ENCODE measurements at places on chromosomes 13 and 19.

DNA sequence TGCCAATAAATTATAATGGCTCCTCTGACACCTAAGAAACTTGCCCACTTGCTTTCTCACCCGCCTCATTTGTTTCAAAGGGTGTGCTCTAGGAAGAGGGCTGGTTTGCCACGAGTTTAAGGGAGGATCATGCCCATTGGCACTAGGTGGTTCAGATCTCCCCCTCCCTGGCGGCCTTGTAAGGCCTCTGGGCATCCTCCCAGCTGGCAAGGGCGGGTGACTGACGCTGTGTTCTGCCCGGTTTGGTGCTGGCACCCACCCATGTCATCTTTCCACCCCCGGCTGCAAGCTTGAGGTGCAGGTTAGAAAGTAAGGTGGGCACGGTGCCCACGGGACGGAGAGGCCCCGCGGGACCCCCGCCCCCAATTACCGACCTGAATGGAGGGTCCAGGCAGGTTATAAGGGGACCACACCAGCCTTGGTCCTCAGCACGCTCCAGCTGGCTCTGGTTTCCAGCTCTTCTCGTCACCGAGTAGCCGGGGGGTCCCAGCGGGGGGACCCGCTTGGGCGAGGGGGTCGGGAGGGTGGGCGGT lies 90.4 kb downstream of the PTPRS start:
- no peak for DNase-seq

- DNase-seq = no peak
Observed at GRCh38 chr13:113879494-113880360, 15.9 kb upstream of the GAS6 start.

GRCh38 chr13:76314495-76314894 lies 571.7 kb downstream of the KCTD12 start:
- no peak for DNase-seq

DNA sequence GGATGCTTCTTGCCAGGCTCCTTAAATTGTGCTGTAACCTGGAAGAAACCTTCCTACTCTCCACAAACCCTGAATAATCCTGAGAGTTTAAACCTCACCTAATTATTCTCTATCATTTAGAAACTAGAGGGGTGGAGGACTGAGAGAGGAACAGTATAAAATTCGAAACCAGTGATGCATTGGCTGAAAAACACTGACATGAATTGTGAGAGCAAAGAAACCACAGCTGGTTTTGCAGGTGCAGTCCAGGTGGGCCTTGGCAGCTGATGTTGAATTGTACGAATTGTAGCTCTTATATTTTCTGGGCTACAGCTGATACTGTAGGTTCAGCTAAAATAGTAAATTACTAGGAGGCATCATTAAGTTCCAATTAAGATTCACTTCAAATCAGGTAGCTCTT lies 227.0 kb upstream of the SLITRK5 start:
- no peak for DNase-seq

GRCh38 chr13:27406178-27406939 lies 18.1 kb upstream of the GTF3A start:
- DNase-seq = no peak

DNA sequence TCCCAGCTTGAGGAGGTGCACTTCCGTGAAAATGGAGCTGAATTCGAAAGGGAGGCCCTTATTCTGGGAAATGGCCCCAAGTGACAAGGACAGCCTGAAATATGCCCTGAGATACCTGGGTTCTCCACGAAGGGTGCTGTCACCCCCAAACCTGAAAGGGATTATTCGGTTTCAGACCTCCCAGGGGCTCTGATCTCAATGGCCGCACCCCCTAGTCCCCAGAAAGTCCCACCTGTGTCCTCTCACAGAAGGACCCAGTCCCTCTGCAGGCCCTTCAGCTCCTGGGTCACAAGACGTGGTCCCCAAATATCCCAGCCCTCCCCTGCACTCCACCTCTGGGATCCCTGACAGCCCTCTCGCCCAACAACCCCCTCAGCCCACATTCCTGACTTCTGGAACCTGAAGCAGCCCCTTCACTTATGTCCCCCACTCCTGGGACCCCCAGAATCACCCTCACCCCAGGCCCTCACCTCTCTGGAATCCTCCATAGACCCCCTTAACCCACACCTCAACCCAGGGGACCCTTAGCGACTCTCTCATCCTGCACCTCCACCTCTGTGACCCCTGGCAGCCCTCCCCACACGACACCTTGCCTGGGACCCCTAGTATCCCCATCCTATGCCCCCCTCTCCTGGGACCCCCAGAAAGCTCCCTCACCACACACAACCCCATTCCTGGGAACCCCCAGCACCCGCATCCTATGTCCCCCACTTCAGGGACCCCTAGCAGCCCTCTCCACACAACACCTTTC lies 606 bp downstream of the SYNGR4 start:
- no peak for DNase-seq

DNA sequence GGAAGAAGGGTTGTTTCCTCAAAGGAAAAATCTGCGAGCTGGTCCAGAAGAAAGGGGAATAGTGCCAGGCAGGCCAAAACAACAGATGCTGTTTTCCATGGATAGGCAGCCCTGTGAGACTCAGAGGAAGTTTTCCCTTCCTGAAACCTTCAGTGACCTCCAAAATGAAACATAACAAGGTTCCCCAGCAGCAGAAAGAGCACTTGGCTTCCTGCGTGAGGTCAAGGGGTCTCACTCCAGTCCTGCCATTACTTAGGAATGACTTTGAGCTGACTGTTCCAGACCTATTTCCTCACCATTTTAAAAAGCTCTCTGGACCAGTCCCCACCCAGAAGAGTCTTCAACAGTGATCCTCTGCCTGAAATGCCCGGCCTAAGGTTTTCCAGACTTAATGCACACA lies 104.6 kb upstream of the IPO5 start:
- DNase-seq = no peak

- DNase-seq = no peak
Observed at GRCh38 chr13:40206241-40207000, 460.0 kb downstream of the FOXO1 start.

- no peak for DNase-seq
Observed at GRCh38 chr19:44685877-44686276, 13.1 kb upstream of the CEACAM16 start.

- peak; percentile 76 for DNase-seq
Observed at GRCh38 chr13:105202354-105202753, 1333.1 kb downstream of the EFNB2 start.

GRCh38 chr19:38276942-38277517 lies 12.7 kb downstream of the SPINT2 start:
- DNase-seq = no peak

- DNase-seq = no peak
Observed at GRCh38 chr19:4409123-4409933, 6.9 kb downstream of the CHAF1A start.

DNA sequence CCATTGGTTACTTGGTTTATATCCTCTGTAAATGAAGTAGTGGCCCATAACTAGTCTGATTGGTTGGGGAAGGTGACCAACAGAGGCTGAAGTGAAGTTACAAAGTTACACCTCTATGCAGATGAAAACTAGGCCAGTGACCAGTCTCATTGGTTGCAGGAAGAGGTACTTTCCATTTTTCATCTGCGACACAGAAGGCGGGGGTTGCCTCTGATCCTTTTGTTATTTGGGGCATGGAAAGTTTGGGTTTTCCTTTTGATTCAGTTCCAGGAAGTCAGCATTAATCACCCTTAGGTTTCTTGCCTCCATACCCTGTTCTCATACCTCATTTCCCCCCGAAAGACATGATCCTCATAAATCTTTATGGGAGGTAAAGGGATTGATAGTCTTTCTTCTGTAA lies 20.2 kb downstream of the ZNF544 start:
- DNase-seq = no peak

DNA sequence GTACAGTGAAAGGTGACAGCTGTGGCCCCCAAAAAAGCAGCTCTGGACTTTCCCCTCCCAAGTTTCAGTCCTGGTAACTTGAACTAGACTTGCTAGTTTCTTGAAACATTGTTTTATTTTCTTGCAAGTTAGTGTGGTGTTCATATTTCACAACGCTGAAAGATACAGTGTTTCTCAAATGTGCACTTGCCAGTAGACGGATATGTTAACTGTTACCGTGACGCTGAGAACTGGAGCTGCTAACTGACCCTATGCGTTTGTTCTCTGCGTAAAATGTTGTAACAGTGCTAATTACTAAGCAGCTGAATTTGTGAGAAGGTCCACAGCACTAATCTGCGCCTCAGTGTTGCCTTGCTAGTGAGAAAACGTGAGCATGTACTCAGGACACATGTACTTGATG lies 79.6 kb downstream of the GGACT start:
- no peak for DNase-seq

GRCh38 chr13:20125129-20125782 lies 35.6 kb downstream of the GJA3 start:
- peak; percentile 93 for DNase-seq

GRCh38 chr19:55322204-55322885 lies 2.8 kb downstream of the TMEM150B start:
- no peak for DNase-seq

- no peak for DNase-seq
Observed at GRCh38 chr19:12543855-12544254, 7.4 kb downstream of the ZNF564 start.

GRCh38 chr19:10085641-10086590 lies at the start of gene SHFL:
Gene SHFL, plus strand, starts transcription at chr19:10086317. Its CDS starts 111 bp downstream, at chr19:10086428.
- peak; percentile 29 for DNase-seq

GRCh38 chr19:55311797-55312196 lies 13.3 kb downstream of the TMEM150B start:
- no peak for DNase-seq

- no peak for DNase-seq
Observed at GRCh38 chr19:46428239-46429135, at the start of gene PNMA8C. Gene PNMA8C, minus strand, starts transcription at chr19:46428936. Its CDS starts 577 bp downstream, at chr19:46428359.

- DNase-seq = no peak
Observed at GRCh38 chr13:40983725-40984667, 35.1 kb downstream of the ELF1 start.

DNA sequence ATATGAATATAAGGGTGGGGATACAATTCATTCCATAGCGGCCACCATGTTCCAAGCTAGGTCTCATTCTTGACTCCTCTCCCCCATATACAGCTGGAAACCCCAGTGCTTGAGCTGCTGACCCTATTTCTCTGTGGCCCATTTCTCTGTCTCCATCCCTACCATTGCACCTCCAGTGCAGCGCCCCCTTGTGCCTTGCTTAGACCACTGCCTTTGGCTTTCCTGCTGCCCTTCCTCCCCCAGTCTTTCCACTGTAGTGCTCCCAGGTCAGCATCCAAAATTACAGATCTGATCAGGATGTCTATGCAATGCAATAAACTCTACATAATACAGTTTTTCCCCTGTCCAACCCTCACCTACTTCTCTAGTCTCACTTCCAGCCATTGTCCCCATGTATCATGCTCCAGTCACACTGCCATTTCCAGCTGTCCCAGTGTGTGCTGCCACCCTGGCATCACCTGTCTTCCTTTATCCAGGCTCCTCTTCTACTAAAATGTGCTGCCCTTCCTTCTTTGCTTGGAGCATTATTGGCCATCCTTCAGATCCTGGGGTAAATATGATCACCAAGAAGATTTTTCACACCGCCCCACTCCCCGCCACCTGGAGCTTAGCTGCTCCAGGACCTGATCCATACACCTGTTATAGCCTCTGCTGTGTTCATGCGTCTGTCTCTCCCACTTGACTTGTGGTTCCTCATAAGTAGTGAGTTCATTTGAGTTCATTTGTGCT lies 199.4 kb upstream of the IPO5 start:
- DNase-seq = no peak

DNA sequence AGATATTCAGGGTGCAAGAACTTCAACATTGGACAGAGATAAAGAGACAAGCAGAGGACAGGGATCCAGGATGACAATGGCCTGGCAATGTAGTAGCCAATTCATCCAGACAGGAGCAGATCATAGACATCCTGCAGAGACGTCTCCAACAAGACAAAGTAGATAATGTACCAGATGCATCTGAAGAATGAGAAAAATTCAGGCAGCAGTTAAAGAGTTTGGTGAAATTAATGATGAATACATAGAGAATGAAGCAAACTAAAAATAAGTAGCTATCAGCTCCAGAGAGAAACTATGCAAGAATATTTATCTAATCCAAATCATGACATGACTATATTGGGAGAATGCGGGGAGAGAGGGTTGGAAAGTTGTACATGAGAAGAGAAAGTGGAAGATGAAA lies 278.4 kb upstream of the DACH1 start:
- DNase-seq = no peak

Data from foreskin melanocyte (primary cell).